ENCODE measurements at places on chromosomes 16 and 17.

GRCh38 chr17:28810437-28810836, 32.2 kb downstream of the FAM222B start:
- ATAC-seq: no peak

GRCh38 chr17:37667039-37667438, 23.8 kb upstream of the DDX52 start:
- no peak for ATAC-seq

- ATAC-seq: no peak
These were observed 71.8 kb downstream of the ZNF18 start for GRCh38 chr17:11925262-11926021.

GRCh38 chr16:67466581-67466980, 14.4 kb downstream of the ATP6V0D1 start:
- ATAC-seq: no peak

GRCh38 chr16:22013486-22013885, 5.6 kb downstream of the MOSMO start:
- no peak for ATAC-seq

- ATAC-seq: peak; percentile 38
These were observed 17.5 kb downstream of the FANCA start for GRCh38 chr16:89798832-89799370.

GRCh38 chr17:16484445-16485175, 7.4 kb downstream of the LRRC75A start:
- no peak for ATAC-seq

DNA sequence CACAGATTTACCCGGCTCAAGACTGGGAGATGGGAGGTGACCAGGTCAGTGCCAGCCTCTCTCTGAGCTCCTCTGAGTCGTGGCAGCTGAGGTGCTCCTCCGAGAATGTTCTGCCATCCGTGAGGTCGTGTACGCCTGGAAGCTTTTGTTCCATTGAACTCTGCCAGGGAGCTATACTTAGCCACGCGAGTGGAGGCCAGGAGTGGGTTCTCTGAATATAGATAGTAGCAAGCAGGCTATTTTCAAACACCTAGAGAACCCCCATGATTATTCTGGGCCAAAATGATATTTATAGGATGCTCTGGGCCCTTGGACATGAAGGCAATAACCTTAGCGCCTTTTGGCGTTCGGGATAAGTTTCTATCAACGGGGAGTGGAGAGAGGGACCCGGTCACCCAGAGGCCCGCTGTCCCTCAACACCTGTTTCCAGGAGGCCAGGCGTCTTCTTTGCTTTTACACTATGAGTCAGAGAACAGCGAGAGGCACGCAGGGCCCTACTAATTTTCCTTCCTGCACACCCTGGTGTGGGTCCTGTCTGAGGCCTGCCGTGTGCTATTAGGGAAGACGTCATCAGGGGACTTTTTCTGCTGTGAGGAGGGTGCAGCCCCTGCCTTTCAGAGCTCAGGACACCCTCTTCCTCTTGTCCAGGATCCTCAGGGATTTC, 11.0 kb upstream of the MVD start:
- no peak for ATAC-seq

DNA sequence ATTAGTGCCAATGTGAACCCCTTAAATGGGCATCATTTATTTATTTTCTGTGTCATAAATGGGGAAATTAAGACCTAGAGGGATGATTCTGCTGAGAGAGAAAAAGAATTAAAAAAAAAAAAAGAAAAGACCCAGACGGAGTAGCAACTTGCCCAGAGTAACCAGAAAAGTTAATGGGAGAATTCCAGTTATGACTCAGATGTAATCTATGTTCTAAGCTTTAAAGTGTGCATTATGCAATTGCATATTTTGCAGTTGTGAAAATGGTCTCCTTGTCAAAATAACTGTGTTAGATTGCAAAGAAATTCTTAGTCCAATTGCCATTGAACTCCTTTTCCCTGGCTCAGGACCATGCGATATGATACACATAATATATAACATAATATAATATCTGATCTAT, 38.6 kb upstream of the TBX2 start:
- peak; percentile 46 for ATAC-seq

DNA sequence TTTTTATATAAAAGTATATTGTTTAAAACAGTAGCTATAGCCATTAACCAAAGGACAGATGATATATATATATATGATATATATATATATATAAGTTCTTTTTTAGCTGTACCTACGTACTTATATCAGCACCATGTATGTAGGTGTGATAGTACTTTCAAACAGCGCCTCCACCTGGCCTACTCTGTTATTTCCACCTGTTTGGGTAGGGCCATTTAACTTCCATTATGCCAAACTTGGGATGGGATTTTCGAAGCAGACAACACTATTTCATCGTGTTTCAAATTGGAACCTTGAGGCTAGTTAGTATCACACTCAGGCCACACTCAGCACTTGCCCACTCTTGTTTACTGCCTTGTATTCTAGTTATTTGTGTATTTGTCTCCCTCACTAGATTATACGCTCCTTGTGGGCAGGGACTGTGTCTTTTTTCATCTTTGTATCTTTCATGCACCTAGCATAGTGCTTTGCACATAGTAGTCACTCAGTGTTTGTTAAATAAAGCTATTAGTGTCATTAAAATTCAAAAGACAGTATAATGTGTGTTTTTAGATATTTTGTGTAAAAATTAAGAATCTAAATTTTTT, 11.8 kb upstream of the CLTC start:
- ATAC-seq: no peak

- ATAC-seq: peak; percentile 91
These were observed 30.1 kb downstream of the VAC14 start for GRCh38 chr16:70770626-70771552.

- no peak for ATAC-seq
These were observed 7.8 kb downstream of the MLYCD start for GRCh38 chr16:83906683-83907082.

DNA sequence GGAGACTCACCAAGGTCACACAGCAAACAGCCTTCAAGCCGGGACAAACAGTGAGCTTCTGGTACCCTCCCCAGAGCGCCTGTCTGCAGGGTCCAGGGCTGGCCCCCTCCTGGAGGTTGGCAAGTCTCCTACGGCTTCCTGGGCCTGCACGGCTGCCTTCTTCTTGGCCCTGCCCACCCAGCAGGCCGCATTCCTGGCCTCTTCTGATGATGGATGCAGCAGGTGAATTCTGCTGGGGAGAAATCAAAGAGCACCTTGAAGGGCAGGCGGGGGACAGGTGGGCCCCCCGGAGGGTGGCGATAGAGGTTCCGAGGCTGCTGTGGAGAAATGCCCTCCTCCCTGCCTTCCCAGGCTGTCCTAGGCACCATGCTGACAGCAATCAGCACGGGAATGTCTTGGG, 3.8 kb upstream of the NOS2 start:
- no peak for ATAC-seq

DNA sequence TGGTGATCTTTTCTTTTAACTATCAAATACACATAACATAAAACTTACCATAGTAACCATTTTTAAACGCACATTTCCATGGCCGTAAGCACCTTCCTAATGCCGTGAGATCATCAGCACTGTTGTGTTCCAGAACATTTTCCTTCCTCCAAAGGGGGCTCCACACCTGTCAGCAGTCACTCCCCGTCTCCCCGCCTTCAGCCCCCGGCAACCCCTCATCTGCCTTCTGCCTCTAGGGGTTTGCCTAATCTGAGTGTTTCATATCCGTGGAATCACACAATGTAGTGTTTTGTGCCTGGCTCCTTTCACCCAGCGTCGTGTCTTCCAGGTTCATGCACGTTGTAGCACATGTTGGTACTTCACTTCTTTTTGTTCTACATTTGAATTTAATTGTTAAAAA, 350.1 kb upstream of the TNRC6C start:
- no peak for ATAC-seq

DNA sequence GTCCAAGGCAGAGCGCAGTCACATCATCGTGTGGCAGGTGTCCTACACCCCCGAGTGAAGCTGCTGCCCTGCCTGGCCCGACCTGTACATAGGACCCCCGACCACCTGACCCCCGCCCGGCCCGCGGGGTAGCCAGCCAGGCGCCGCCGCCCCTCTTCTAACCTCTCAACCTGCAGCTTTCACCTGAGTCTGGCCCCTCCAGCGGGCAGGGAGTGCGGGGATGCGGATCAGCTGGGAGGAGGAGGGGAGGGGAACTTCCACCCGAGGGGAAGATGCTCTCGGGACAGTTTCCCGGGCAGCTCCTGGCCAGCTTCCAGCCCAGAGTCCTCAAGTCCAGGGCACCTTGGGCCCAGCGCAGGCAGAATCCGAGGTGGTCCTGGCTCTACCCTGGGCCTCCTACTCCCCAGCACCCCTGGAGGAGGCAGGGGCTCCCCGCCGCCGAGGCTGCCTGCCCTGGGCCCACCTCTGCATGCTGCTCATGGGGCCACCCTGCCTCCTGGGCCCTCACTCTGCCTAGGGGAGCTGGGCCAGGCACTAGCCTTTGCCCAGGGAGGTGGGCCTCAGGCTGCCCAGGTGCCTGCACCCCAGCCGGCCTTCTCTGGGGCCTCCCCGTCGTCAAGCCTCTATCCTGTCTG, 2.5 kb downstream of the NME3 start:
- ATAC-seq: no peak

DNA sequence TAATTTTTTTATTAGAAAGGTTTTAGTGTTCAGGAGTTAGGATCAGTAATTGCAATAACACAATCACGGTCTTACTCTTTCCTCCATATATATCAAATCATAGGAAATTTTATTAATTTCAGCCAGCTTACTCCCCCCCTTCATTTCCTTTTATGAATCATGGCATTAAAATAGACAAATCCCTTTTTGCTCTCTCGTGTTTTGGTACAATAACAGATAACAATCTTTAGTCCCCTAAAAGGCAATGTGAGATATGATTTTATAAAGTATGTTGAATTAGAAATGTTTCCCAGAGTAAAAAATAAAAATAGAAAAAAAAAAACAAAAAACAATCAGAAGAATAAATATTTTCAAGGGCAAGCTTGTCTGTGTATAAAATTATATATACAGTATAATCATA, 42.6 kb upstream of the RHOT1 start:
- ATAC-seq: no peak

GRCh38 chr17:78784352-78784751, 2.3 kb upstream of the CYTH1 start:
- ATAC-seq: no peak

GRCh38 chr17:48841395-48841831, 10.6 kb downstream of the CALCOCO2 start:
- ATAC-seq: peak; percentile 71

DNA sequence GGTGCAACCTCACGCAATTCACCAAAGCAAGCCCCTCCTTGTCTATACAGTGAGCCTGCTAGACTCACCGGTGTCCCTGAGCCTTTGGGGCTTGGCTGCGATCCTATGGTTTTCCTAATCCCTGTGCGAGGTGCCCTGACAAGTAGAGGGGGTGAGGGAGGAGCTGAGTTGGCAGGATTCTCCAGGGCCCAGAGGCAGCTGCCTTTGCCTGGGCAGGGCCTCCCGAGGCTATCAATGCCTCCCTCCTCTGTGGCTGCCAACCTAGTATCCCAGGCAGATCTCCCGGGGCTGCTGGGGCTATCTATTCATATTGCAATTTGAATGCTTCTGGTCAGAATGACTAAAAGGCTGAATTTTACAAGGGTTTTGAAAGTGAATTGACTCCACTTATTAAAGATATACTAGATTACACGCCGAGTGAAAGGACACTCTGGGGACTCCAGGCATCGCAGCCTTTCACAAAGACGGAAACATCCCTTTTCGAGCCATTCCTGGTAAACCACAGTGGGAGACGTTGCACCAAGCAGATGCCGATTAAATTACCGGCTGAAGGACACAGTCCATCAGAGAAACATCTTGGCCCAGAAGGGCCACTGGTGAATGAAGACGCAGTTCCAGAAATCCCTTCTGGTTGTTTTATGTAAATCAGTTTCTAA, 11.3 kb upstream of the PITPNM3 start:
- peak; percentile 60 for ATAC-seq

DNA sequence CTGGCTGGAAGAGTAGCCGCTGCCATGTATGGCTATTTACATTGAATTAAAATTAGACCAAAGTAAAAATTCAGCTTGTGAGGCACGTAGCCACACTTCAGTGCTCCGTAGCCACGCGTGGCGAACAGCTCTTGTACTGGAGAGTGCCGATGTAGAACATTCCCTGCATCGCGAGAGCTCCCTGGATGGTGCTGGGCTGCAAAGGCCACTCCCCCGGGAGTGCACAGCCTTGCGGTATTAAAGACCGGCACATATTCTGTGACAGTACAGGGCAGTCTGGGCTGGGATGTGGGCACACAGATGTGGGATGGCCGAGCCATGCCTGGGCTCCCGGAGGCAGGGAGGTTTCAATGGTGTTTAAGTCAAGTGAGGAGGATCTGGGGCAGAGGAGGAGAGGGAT, 102.2 kb downstream of the CMIP start:
- ATAC-seq: no peak

GRCh38 chr17:13410874-13411273, 190.9 kb downstream of the HS3ST3A1 start:
- peak; percentile 41 for ATAC-seq

- no peak for ATAC-seq
These were observed 103.8 kb downstream of the CLEC16A start for GRCh38 chr16:11047939-11048800.

DNA sequence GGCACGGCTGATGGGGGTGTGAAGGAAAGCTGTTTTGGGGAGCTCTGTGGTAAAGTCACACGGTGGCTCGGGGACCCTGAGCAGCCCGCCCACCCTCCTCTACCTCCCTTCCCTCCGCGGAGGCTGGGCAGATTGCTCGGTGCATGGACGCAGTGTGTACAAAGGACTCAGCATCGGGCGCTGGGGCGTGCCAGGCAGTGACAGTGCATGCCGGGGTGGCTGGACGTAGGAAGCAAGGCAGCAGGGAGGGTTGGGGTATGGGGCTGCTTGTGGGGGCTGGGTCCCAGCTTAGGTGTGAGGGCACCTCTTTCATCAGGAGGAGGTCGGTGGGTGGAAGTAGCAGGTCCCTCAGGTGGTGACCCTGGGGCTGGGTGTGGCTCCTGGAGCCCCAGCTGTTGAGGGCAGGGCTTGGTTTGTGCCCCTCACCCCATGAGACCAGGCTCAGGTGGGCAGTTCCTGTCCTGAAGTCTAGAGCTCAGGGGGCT, 159.9 kb upstream of the GSE1 start:
- ATAC-seq: no peak

DNA sequence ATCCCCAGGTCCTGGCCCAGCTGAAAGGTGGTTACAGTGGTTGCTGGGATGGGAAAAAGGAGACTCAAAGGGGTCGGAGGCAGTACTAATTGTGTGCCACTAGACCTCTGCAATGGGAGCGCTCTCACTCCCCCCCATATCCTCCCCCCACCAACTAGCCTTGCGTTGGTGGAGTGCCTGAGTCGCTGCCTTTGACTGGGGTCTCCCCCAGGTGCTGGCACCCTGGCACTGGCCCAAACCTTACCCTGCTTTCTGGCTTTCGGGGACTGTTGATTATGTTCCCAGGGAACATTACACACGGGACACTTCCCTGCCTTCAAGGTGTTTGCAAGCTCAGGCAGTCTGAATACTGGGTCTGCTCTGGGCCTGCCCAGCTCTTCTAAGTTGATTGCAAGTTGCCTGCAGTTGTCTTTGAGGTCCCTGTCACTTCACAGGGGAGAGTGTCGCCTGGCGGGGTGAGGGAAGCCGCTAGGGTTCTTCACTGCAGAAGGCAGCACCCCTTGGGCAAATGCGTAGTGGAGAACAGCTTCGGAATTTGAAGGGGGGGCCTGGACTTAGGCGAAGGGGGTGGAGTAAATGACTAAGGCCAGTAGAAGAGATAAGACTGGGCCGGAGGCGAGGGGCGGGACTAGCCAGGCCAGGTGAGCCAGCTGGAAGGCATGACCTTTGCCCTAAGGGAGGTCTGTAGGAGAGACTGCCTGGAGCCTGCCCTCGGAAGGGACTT, 98.0 kb downstream of the RAB11FIP4 start:
- no peak for ATAC-seq

GRCh38 chr16:55832773-55833691, at the start of gene CES1:
TSS of gene CES1 (minus strand) at chr16:55833096. CDS start at chr16:55833055, 41 bp downstream.
- ATAC-seq: no peak
